ENCODE measurements at places on chromosomes 1 and 21. TPM values are rescaled to one million over a fixed set of nuclear protein-coding genes. Genes with fewer than 3 reads are reported as not detected.

GRCh38 chr1:179031855-179032513 lies 6.3 kb downstream of the FAM20B start:
- DNase-seq: no peak
- no peak overlapping the region for H3K27ac ChIP-seq
- H3K4me1 ChIP-seq: peaks cover 44% of the 10 kb centered on the region
- no peaks in the 10 kb centered on the region for H3K27me3 ChIP-seq
- H3K4me3 ChIP-seq: no peak overlapping the region
- H3K36me3 ChIP-seq: no peaks in the 10 kb centered on the region

Gene FAM177B
- not detected for total RNA-seq

- no peak overlapping the region for H3K27ac ChIP-seq
- H3K27me3 ChIP-seq: no peaks in the 10 kb centered on the region
- no peak overlapping the region for H3K4me3 ChIP-seq
- no peak for DNase-seq
- no peaks in the 10 kb centered on the region for H3K4me1 ChIP-seq
These were observed 39.2 kb upstream of the LRRC8D start for GRCh38 chr1:89781494-89782126.

DNA sequence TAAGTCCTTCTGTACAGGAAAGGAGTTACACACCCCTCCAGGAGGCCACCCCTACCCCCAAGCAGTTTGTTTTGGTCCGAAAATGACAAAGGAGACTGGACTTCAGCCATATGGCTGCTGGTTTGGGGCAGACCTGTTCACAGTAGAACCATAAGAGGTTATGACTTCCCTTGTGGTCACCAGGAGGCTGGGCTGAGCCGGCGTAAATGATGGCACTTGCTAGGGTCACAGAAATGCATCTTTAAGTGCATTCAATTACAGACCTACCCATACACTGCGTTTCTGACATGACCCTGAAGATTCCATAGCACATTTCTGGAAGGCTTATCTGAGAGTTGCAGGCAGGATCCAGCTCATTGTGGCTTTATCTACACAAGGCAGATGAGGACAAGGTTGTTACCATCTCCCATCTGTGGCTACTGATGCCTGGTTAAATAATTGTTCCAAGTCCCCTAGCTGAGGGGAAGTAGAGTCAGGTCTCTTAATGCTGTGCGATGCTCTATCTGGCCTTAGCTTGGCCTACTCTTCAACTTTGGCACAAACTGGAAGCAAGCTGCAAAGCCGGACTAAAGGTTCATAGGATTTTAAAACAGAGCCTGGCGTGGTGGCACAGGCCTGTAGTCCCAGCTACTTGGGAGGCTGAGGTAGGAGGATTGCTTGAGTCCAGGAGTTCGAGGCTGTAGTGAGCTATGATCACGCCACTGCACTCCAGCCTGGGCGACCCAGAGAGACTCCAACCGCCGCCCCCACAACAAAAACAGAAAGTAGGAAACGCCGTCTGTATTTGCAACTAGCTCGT lies 1.7 kb upstream of the TRIM67 start:
- peaks cover 34% of the 10 kb centered on the region for H3K4me1 ChIP-seq
- H3K27me3 ChIP-seq: peaks cover 33% of the 10 kb centered on the region
- H3K36me3 ChIP-seq: no peaks in the 10 kb centered on the region
- H3K27ac ChIP-seq: no peak overlapping the region

Gene KRTAP10-11
- total RNA-seq: not detected

Gene NPR1
- total RNA-seq: 15.1 TPM

DNA sequence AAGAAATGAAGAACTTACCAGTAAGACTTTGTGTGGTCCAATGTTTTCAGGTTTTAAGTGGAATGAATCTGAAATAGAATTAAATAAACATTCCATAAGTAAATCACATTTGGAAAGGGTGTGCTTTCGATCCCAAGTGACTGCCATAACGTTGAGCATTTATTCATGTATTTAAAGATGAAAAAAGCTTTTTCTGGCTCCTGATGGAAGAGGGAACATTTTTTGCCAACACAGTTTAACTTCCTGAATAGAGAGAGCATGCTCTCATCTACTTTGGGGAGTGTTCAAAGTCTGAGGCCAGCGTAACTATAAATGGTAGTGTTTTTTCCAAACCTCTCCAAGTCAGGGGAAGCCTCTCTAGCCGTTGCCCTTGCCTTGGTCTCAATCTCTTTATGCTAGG lies 55.8 kb downstream of the GNG12 start:
- no peak for DNase-seq
- H3K4me1 ChIP-seq: peaks cover under 1% of the 10 kb centered on the region
- H3K4me3 ChIP-seq: no peak overlapping the region
- H3K27me3 ChIP-seq: no peaks in the 10 kb centered on the region

Gene ANKRD35
- 0.51 TPM for total RNA-seq

Gene OLFM3
- not detected for total RNA-seq

- no peak overlapping the region for H3K27ac ChIP-seq
- no peaks in the 10 kb centered on the region for H3K27me3 ChIP-seq
- no peaks in the 10 kb centered on the region for H3K4me1 ChIP-seq
- H3K36me3 ChIP-seq: no peaks in the 10 kb centered on the region
These were observed 890.9 kb downstream of the MRPL39 start for GRCh38 chr21:24716281-24716918.

DNA sequence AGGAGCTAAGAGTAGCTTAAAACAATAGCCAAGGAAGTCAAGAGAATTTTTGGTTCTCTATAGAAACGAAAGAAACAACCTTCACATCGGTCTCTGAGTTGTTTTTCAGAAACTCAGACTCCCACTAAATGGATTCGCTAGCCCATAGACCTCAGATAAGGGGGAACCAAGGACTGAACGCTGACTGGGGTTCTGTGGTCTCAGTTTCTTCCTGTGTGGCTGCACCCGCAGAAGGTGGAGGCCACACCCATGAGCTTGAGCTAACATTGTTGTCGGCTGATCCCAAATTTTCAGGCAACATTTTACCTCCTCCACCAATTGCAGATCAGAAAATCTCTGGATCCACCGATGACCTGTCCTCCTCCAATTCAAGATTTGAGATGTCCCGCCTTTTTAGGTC lies 456.1 kb downstream of the AJAP1 start:
- no peaks in the 10 kb centered on the region for H3K4me1 ChIP-seq
- no peaks in the 10 kb centered on the region for H3K36me3 ChIP-seq
- no peak for DNase-seq
- H3K27ac ChIP-seq: no peak overlapping the region
- no peaks in the 10 kb centered on the region for H3K27me3 ChIP-seq
- H3K4me3 ChIP-seq: no peak overlapping the region

GRCh38 chr1:55926906-55927471 lies 652.4 kb downstream of the PLPP3 start:
- no peak overlapping the region for H3K4me3 ChIP-seq
- DNase-seq: no peak
- H3K36me3 ChIP-seq: no peaks in the 10 kb centered on the region
- no peak overlapping the region for H3K27ac ChIP-seq
- no peaks in the 10 kb centered on the region for H3K27me3 ChIP-seq

GRCh38 chr1:55320891-55321290 lies 105.7 kb upstream of the USP24 start:
- H3K4me3 ChIP-seq: no peak overlapping the region
- H3K36me3 ChIP-seq: no peaks in the 10 kb centered on the region

DNA sequence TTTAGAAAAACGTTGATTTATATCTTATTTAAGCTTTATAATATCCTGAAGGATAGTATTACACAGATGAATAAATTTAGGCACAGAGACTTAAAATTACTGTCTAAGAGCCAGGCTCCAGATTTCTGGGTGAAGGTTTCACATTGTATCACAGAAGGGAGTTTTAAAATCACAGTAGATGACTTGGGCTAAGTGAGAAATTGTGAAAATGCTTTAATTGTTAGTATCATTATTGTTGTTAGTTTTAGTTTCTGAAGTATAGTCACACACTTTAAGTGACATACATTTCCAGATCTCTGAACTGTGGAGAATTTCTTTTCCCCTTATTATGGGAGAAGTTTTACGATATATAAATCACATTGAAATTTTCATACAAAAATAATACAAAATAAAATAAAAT lies 83.5 kb downstream of the NDUFS5 start:
- H3K27me3 ChIP-seq: no peaks in the 10 kb centered on the region
- DNase-seq: no peak
- peaks cover 49% of the 10 kb centered on the region for H3K4me1 ChIP-seq
- H3K4me3 ChIP-seq: no peak overlapping the region
- H3K36me3 ChIP-seq: no peaks in the 10 kb centered on the region

DNA sequence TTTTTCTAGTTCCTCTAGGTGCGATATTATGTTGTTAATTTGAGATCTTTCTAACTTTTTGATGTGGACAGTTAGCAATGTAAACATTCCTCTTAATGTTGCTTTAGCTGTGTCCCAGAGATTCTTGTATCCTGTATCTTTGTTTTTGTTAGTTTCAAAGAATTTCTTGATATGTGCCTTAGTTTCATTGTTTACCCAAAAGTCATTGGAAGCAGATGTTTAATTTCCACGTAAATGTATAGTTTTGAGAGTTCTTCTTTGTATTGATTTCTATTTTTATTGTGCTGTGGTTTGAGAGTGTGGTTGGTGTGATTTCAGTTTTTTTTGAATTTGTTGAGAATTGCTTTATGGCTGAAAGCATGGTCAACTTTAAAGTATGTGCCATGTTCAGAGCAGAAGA lies 319.4 kb downstream of the PTBP2 start:
- no peaks in the 10 kb centered on the region for H3K36me3 ChIP-seq
- no peak for DNase-seq
- no peaks in the 10 kb centered on the region for H3K4me1 ChIP-seq

All from heart left ventricle (tissue), 16 donors.